ENCODE measurements at places on chromosomes 6 and 20.

- no peak for DNase-seq
Observed at GRCh38 chr6:52514514-52514913, 62.3 kb downstream of the TRAM2 start.

GRCh38 chr20:25487306-25487705, 79.8 kb downstream of the GINS1 start:
- no peak for DNase-seq

DNA sequence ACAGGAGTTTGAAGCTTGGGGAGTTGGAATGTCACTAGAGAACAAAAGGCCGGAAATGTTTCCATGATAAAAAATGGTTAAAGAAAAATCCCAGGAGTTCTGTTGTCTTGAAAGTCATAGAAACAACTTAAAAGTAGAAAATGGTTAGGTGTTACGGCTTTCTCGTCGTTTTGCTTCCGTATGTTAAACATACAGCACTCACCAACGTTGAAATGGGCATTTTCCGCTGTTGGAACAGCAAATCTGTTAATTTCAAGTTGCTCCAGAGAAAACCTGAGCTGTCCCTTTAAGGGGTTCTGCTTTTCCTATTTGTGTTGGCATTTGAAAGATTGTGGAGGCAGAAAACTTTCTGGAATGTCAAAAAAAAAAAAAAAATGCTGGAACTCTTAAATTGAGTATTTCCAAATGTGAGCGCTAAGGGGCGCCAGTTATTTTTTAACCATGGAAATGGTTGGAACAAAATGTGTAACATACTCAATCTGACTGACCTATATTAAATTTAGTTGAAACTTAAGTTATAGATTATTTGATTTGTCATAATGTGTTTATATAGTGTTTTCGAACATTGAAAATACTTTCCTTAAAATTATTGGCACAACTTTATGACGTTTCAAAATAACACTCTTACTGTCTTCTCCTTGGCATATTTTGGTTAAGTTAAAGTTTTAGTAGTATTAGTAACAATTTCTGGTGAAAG, 2.2 kb downstream of the QKI start:
- DNase-seq = no peak

- DNase-seq = no peak
Observed at GRCh38 chr6:44624226-44624625, 236.7 kb downstream of the CDC5L start.

DNA sequence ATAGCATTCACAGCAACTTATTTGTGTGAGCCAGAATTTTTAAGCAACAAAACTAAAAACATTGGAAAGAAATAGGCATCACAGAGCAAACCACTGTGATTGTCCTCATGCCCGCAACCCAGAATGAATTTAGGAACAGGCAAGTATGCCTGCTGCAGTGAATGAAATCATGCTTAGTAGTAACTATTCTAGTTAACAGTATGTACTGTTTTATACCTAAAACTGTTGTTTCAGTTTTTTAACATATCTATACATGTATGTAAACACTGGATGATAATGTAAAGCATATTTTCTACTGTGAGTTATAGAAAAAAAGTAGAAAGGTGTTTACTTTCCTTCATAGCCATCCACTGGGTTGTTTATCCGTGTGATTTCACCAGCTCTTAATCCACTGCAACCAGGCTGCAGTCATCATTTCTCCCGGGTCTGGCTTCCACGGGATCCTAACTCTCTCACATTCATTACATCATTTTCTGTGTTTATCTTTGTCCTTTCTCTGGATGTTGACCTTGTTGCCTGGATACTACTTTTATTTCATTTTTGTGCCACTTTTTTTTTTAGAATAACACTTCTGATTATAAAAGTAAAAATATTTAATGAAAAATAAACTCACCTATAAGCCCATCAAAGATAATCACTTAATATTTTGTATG, 3.6 kb upstream of the ARFGEF3 start:
- no peak for DNase-seq

GRCh38 chr6:127302728-127303660, 36.3 kb downstream of the RNF146 start:
- DNase-seq = peak; percentile 56

DNA sequence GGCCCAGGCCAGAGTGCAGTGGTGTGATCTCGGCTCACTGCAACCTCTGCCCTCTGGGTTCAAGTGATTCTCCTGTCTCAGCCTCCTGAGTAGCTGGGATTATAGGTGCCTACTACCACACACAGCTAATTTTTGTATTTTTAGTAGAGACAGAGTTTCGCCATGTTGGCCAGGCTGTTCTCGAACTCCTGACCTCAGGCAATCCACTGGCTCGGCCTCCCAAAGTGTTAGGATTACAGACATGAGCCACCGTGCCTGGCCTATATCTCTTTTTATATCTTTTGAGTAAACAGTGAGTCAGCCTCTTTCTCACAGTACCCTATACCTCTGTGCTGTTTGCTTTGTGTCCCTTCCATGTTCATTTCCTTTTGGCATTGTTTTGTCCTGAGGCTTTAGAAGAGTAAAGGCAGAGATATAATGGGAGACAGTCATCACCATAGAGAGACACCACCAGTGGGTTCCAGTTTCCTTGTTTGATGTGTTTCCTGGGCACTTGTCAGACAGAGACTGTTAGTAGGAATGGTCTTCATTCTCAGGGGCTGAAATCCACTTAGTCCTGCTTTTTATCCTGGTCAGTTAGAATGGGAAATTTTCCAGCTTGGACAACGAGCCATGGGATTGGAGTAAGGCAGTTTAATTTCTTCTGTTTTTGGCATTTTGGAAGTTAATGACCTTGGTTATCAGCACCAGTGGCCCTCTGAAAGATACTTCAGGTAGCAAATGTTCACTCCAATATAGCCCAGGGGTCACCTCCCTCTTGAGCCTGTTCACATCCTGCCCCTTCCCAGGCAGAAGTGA, 32.2 kb upstream of the ASXL1 start:
- no peak for DNase-seq

DNA sequence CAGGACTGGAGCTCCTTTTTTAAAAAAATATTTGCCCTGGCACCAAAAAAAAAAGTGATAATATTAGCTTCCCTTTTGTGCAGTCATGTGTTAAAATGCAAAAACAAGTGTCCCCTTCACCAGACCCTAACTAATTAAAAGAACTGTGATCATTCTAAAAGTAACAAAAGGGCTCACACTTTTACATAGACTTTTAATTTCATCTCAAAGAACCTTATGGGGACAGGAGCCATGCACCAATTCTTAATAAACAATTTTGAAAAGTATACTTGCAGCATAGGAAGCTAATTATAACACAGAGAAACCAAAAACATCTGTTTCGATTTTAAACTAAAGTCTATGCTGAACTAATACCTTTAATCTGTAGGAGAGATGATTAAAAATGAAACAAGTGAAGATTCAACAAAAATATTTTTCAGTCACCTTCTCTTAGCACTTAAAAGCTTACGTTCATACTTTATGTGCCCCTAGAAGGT, 17.3 kb downstream of the STX7 start:
- DNase-seq = no peak

Data from stimulated activated naive CD4-positive, alpha-beta T cell (primary cell).